ENCODE measurements at places on chromosomes 1 and 21.

DNA sequence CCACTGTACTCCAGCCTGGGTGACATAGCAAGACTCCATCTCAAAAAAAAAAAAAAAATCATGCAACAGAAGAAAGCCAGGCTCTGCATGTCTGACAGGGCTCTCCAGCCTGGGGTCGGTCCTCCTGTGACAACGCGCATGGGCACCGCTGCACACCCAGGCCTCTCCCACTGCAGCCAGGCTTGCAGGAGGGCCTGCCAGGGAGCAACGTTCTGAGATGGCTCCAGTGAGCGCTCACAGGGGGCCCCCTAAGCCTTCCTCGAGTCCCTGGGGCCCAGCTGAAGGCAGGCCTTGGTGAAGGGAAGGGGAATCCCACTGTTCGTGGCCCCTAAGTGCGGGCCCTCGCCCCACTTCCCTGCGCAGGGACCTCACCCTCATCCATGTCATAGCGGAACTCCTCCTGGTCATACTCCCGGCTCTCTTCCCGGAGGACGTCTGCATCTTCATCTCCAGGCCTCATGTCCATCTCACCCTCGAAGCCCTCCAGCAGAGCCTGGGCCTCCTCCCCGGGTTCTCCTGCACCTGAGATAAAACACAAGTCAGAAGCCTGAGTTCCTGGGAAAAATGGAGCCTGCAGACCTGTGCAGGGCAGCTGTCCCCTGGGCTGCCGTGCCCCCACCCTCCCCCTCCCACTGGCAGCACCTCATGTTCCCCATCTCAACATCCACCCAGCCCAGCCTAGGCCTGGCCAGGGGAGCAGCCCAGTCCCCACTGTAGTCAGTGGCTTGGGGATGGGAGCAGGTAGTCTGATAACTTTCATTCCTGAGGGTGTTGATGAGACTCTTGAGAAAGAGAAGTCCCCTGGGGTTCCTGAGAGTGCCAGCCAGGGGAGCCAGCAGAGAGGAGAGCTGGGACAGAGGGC, 20.3 kb downstream of the RSPH1 start:
- DNase-seq: no peak

GRCh38 chr1:6239950-6240768, 3.8 kb upstream of the HES3 start:
- DNase-seq: peak; percentile 19

DNA sequence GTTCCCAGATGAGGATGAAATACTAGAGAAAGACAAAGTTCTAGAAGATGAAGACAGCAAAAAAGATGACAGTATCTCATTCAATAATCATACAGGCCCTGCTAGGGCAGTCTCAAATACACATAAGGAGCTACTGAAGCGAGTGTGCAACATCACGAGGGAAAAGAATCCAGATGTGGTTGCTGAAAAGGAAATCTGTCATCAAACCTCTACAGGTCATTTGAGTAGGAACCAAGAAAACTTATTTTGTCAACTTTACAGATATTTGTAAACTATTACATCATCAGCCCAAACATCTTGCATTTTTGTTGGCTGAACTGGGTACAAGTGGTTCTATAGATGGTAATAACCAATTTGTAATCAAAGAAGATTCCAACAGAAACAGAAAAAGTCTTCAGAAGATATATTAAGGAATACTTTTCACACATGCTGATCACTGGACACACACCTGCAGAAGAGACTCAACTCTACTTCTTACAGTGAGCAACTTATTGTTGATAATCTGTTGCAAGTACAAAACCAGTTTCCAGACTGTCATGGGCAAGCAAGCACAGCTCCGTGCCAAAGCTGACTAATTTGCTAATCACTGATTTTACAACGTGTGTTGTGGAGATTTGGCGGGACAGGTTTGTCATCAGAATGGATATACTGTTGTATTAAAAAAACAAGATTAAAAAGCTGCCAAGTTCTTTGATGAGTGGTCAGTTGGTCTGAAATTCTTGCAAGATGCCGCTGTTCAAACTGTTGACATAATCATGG, 42.1 kb downstream of the TRIM33 start:
- no peak for DNase-seq

- DNase-seq: no peak
Observed at GRCh38 chr1:155005076-155006011, 2.7 kb downstream of the ZBTB7B start.

GRCh38 chr1:143699731-143700130, 272.1 kb downstream of the FAM72C start:
- DNase-seq: no peak

GRCh38 chr1:239987103-239987745, 104.5 kb upstream of the FMN2 start:
- DNase-seq: no peak

DNA sequence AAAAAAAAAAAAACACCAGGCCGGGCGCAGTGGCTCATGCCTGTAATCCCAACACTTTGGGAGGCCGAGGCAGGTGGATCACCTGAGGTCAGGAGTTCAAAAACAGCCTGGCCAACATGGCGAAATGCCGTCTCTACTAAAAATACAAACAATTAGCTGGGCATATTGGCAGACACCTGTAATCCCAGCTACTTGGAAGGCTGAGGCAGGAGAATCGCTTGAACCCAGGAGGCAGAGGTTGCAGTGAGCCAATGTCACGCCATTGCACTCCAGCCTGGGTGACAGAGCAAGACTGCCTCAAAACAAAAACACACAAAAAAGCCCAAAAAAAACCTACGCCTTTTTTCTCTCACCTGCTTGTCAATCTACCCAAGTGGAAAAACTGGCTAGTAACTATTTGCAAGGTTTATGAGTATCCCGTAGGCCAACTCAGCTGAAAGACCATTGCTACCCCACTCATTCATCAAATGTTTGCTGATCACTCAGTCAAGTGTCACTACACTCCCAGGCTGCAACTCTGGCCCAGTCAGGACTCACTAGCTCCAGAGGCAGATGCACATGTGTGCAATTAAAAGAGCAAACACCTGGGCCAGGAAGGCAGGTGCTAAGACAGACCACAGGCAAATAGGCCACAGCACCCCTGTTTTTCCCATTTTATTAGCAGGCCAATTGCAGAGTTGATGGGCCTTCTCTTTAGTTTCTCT, 2.0 kb downstream of the CSRP1 start:
- DNase-seq: no peak

DNA sequence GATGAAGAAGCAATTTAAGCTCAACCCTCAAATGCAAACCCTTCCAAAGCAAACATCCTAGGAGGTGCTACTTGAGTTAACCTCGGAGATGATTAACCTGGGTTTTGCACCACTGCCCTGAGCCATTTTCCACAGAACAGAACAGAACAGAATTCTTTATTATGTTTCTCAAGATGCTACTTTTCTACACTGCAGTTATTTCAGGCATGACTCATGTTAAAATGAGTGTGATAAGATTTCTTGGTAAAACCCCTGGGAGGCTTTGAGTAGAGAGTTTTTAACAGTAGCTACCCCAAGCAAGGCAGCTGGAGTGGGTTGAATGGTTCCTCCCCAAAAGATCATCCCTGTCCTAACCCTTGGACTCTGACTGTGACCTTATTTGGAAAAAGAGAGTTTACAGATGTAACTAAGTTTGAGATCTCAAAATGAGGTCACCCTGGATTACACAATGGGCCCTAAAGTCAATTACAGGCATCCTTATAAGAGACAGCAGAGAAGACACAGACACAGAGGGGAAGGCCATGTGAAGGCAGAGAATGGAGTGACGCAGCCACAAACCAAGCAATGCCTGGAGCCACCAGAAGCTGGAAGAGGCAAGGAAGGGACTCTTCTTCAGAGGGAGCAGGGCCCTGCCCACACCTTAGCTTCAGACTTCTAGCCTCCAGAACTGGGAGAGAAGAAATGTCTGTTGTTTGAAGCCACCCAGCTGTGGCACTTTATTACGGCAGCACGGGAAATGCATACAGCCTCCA, 153.4 kb downstream of the ETS2 start:
- no peak for DNase-seq

DNA sequence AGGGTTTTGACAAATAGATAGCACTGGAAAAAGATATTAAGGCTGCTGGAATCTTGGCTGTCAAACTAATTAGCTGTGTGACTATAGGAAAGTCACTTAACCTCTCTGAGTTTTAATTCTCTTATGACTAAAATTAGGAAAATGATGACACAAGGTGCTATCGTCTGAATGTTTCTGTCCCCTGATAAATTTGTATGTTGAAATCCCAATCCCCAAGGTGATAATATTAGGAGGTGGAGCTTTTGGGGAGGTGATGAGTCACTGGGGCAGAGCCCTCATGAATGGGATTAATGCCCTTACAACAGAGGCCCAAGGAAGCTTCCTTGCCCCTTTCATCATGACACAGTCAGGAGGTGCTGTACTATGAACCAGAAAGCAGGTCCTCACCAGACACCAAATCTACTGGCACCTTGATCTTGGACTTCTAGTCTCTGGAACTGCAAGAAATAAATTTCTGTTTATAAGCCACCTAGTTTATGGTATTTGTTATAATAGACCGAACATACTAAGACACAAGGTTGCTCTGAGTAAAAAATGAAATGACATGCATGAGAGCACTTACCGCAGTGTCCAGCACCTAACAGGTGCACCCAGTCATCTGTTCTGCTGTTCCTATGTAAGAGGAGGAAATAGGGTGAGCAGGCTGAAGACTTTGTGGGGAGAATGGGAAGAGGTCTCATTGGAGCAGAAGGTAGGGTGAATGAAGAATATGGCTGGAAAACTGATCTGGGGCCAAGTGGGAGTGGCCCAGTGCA, 26.3 kb upstream of the DISP1 start:
- no peak for DNase-seq

GRCh38 chr1:17244821-17245740, 3.8 kb upstream of the PADI3 start:
- DNase-seq: no peak

DNA sequence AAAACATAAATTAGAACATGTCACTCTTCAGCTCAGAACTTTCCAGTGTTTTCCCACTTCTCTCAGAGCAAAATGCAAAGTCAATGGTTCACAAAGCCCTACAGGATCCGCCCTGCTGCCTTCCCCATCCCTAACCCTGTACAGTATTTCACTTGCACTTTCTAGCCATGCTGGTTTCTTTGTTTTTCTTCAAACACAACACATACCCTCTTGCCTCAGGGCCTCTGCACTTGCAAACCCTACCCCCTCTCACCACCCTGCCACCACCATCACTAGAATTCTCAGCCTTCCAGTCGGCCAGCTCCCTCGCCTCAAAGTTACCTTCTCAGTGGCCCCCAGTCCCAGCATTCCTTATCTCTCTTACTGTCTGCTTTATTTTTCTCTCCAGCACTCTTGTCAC, 17.6 kb downstream of the TEX35 start:
- DNase-seq: no peak

- no peak for DNase-seq
Observed at GRCh38 chr1:218933513-218933912, 240.2 kb upstream of the LYPLAL1 start.

- DNase-seq: no peak
Observed at GRCh38 chr1:67735806-67736627, 51.0 kb downstream of the GADD45A start.
